NCI-H510A (cell line): ENCODE measurements at places on chromosomes 5 and 9.

DNA sequence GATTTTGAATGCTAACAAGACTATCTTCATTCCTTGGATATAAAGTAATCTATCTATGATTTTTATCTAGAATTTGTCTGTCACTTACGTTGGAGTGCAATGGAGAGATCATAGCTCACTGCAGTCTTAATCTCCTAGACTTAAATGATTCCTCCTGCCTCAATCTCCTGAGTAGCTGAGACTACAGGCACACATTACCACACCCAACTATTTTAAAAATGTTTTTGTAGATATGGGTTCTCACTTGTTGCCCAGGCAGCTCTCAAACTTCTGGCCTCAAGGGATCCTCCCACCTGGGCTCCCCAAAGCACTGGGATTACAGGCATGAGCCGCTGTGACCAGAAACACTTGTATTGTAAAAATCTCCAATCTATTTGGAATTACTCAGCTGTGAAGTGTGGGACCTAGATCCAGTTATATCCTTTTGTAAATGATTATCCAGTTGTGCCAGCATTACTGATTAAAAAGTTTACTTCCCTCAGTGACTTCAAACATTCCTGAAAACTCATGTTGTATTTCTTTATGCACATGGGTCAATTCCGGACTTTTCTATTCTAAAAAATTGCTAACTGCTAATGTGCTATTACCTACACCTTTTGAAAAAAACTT lies 1793.8 kb upstream of the WWC1 start:
- no peak for DNase-seq

- DNase-seq, result no peak
These were observed 58.6 kb downstream of the VAV2 start for GRCh38 chr9:133933426-133934026.

GRCh38 chr9:94714494-94714893 lies 12.0 kb upstream of the AOPEP start:
- no peak for DNase-seq

- no peak for DNase-seq
These were observed 505.0 kb downstream of the ELAVL2 start for GRCh38 chr9:23321049-23321448.

- DNase-seq, result peak; percentile 61
These were observed 113.0 kb downstream of the GAPVD1 start for GRCh38 chr9:125374443-125375309.

GRCh38 chr5:43268188-43268820 lies 44.9 kb downstream of the HMGCS1 start:
- DNase-seq, result no peak

DNA sequence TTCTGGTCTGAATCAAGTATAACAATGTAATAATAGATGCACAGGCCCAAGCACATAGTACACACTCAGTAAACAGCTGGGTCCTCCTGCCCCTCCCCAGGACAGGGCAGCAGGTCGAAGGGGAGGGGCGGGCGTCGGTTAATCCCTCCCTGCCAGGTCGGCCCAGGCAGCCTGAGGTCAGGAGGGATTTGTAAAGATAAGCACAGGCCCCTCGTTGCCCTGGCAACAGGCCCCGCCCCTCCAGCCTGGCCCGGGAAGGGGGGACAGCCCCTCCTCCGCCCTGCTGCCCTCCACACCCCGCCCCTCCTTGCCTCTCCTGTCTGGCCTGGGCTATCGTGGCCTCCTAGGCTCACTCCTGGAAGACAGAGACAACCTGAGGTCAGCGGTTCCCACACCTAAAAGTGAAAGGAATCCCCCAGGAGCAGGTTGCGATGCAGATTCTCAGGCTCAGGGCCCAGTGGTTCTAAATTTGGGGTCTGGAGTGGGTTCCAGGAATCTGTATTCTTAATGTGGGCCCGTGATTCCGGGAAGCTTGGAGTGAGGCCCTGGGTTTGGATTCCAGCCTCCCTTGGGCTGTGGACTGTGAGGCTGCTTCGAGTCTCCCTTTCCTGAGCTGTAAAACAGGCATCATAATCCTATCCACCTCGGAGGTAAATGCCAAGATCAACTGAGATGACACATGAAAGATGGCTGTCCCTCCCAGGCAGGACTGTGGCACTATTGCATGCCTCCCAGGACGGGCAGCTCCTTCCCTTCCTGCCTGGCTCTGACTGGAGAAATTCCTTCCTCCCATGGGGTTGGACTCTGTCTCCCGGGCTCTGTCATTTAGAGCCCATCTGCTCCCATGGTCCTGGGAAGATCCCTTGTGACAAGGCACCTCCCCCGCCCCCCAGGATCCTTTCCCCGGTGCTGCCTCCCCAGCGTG lies 4.4 kb downstream of the CRB2 start:
- DNase-seq, result peak; percentile 87

DNA sequence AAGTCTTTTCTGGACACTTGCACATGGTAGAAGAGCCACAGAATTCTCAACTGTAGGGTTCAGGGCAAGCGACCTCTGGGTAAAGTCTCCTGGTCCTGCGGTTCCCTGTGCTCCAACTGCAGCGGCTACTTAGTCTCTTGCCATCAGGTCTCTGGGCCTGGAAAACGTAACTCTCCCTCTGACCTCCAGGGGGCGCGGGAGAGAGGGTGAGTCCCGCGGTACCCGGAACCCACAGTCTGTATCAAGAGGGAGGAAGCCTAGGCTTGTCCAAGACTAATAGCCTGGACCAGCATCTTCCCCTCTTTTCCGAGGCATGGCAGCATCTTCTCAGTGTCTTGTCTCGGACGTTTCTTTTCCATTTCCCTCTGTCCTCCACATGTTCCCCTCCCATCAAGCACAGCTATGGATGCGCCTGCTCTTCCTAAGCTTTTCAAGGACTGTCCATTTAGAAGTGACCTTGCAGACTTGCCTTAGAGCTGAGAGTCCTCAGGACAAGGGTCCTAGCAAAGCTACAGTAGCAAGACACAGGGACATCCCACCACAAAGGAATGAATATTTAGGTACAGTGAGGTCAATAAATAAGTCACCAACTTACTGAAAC lies 59.3 kb downstream of the FSTL4 start:
- peak; percentile 6 for DNase-seq

GRCh38 chr9:79889369-79889768 lies 317.6 kb downstream of the TLE4 start:
- no peak for DNase-seq

GRCh38 chr5:122877518-122877917 lies 32.1 kb downstream of the SNX24 start:
- DNase-seq, result no peak

GRCh38 chr9:126009047-126009446 lies 261.9 kb downstream of the PBX3 start:
- DNase-seq, result no peak

DNA sequence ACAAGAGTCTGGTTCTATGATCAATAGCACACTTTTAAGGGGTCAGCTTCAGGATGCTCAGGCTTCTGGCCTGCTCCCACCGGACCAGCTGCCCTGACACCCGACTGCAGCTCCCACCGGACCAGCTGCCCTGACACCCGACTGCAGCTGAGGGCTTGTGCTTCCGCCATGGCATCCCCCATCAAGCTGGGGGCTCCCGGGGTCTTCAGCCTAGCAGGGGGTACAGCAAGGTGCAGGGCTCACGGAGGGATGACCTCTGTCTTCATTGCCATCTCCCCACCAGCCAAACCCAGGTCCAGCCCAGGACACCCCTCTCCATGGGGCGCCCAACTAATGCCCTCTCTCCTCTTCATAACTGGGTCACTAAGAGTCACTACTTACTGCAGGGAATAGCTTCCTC lies 1.9 kb downstream of the FLT4 start:
- DNase-seq, result no peak

DNA sequence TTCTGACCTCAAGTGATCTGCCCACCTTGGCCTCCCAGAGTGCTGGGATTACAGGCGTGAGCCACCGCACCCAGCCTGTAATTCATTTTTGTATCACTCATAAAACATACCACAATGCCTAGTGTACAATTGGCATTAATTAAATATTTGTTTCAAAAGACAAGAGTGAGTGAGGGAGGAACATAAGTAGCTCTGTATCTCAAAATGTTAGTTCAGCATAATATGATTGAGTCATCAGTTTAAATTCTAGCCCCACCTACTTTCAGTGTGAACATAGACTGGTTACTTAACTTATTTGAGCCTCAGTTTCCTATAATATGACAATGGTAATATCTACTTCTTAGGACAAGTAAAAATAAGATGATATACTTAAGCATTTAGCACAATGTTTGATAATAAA lies 26.9 kb downstream of the INVS start:
- DNase-seq, result no peak

DNA sequence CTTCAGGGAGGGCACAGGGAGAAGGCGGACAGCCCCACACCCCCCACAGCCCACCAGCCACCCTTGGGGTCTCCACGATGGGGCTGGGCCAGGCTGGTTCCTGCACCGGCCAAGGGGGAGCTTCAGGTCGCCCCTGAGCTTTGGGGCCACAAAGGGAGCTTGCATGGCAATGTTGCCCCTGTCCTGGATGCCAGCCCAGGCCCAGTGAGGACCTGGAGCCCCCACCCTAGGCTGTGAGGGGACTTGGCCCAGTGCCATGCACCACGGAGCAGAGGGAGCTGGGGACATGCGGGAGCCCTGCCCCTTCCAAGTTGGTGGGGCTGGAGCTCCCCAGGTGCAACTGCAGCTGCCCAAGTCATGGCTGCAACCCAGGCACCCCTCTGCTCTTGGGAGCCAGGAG lies 18.4 kb downstream of the TMEM38B start:
- DNase-seq, result no peak

- peak; percentile 25 for DNase-seq
These were observed 207.1 kb upstream of the PAPPA start for GRCh38 chr9:115946530-115946929.

GRCh38 chr5:83827111-83827557 lies 106.5 kb upstream of the HAPLN1 start:
- DNase-seq, result no peak

DNA sequence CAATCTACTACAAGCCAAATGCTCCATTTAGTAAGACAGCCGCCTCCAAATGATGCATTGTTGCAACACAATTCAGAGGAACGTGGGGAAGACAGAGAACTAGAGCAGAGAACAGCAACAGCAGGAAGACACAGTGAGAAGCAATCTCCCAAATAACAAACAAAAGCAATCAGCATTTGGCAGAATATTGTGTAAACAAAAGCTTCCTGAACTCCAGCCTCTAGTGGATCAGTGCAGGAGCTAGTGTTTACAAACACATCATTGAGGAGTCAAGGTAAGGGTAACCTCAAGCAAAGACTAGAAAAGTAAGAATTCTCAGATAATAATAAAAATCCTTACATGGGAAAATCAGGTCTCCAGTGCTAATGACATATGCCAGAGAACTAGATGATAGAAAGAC lies 20.6 kb downstream of the FST start:
- DNase-seq, result no peak

DNA sequence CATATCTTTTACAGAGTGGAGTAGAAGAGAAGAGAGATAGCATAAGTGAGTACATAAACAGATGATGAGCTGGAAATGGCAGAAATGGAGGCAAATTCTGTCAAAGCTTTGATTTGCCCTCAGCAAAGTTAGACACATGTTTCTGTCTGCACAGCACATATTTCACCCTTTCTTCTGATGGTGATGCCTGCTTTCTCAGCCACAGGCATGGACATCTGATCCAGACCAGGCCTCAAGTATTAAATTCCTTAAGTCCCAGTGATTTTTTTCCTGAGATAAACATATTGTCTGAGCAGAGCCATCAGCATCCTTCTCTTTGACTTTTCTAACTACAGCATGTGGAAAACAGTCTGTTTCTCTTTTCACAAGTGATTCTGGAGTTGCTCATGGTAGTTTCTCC lies 409.8 kb downstream of the MAN2A1 start:
- DNase-seq, result no peak

DNA sequence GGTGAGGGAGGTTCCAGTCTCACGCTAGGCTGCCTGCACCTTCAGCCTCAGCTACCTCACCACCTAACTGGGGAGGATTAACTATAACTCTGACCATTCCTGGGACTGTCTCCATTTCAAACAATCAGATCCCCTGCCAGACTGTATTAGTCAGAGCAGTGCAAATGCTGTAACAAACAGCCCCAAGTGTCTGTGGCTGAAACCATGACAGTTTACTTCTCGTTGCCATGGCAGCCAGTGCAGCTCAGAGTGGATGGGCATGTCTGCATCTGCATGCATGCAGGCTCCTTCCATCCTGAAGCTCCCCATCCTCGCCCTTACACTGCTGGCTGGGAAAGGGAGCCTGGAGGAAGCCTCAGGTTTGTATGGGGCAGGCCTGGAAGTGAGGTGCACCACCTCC lies 86.7 kb downstream of the KCNIP1 start:
- DNase-seq, result no peak

- no peak for DNase-seq
These were observed 22.5 kb upstream of the ADAMTSL1 start for GRCh38 chr9:18451406-18451805.

DNA sequence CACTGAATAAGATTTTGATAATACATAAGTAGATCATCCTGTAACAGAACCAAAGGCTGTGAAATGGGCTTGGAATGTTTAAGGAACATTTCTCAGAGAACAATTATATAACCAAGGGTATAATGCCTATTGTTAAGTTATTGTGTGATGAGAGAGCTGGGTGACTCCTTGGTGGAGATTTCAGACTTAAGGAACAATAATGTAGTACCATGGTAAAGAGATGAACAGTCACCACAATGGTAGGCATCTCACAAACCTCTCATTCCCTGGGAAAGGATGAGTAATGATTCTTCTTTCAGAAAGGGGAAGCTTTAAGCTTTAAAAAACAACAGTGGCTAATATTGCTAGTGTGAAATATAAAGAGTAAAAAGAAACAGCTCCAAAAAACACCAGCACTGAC lies 147.4 kb downstream of the TRIM36 start:
- DNase-seq, result no peak

DNA sequence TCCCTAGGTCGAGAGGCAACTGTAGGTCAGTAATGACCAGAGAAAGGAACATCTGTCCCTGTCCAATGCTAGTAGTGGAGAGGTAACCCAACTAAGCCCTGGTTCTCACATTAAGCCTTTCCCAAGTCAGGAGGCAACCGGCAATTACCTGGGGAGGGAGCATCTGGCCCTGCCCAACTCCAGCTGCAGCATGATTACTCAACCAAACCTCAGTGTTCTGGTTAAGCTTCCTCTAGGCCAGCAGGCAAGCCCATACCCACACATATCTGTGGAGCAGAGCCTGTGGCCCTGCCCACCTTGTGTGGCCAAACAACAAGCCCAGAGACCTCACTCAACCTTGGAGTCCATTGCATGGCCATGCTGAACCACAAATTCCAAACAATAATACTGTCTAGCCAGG lies 220.8 kb upstream of the SLC24A2 start:
- DNase-seq, result no peak
